Left forelimb (tissue), 1 donor: ENCODE measurements at places on chromosomes 2 and 18.

DNA sequence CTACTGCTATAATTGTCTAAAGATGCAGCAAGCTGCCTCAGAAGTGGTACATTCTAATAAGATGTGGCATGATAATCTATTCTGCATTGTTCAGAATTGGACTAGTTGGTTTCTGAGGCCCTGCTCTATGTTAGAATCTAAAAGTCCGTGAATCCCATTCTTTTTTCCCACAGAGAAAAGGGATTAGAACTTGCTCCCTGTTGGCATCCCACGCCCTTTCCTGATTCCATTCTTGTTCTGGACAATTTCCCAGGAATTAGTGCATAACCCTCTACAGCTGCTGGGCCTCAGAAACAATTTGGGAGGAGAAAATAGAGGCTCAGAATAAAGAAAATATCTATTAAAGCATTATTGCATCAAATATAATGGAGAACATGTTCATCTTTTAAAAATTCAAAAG is 282.7 kb downstream of the NRXN1 start:
- no peak for DNase-seq

- no peak for DNase-seq
Observed at GRCh38 chr2:208150094-208150493, 4.1 kb upstream of the CRYGB start.

DNA sequence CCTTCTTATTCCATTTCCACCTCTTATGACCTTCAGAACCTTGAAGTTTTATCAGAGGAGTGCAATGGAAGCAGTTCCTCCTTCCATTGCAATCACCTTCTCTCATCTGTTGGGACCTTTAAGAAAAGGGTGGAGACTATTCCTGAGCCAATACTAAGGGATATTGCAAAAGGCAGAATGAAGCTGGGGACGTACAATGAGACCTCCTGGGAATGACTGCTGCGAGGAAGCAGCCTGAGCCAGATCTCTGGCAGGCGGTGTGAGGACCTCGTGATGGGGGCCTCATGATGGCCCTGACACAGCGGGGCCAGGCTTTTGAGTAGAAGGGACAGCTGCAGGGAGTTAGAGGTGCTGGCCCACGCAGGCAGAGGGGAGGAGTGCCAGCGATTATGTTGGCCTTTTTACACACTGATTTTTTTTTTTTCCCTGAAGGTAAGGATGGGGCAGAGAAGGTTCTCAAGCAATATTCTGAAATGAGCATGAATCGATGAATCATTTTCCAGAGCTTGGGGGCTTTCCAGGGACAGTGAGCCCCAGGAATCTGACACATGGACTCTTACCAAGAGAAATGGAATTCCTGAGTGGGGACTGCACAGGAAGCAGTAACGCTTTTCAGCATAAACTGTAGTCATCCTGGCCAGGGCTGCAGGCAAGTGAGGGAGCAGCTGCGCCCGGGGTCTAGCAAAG is 40.0 kb upstream of the LAPTM4A start:
- DNase-seq: peak; percentile 86

DNA sequence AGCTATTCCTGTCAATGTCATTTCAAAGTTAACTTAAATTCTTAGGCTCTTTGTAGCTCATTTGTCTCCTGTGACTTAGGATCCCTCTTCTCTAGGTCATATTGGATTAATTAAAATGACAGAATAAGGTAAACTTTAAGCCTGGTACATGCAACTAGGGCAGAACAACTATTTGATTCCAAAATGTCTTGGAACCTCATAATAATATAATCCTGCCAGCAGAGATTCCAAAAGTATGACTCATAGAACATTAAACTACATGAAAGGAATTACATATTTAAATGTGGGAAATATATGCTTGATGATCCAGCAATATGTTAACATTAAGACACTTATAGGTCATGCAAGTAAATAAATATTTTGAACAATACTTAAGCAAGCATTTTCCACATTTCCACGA is 63.3 kb downstream of the COL3A1 start:
- DNase-seq: no peak

GRCh38 chr2:239037559-239037910 is 189.7 kb downstream of the TWIST2 start:
- no peak for DNase-seq

DNA sequence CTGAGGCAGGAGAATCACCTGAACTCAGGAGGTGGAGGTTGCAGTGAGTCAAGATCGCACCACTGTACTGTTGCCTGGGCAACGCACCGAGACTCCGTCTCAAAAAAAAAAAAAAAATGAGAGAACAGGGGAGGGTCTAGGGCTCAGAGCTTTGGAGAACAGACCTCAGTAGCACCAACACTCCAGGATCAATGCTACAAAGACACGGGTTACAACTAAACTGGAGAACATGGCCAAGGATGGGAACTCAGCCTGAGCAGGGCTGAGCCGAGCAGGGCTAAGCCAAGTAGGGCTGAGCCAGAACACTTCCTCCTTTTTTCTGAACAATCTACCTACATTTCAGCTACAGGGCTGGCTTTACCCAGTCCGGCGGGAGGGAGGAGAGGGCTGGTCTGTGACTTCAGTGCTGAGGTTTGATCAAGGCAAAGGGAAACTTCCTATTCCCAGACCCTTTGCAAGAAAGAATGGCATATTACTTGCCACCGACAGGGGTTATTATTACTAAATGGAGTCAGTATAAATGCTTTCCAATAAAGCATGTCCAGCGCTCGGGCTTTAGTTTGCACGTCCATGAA is 2.9 kb upstream of the CASP8 start:
- no peak for DNase-seq

GRCh38 chr2:85705680-85706039 is 11.5 kb downstream of the GNLY start:
- no peak for DNase-seq

- DNase-seq: no peak
Observed at GRCh38 chr2:50443868-50444630, 587.9 kb downstream of the NRXN1 start.

- no peak for DNase-seq
Observed at GRCh38 chr2:30408961-30409387, 38.1 kb upstream of the LCLAT1 start.

DNA sequence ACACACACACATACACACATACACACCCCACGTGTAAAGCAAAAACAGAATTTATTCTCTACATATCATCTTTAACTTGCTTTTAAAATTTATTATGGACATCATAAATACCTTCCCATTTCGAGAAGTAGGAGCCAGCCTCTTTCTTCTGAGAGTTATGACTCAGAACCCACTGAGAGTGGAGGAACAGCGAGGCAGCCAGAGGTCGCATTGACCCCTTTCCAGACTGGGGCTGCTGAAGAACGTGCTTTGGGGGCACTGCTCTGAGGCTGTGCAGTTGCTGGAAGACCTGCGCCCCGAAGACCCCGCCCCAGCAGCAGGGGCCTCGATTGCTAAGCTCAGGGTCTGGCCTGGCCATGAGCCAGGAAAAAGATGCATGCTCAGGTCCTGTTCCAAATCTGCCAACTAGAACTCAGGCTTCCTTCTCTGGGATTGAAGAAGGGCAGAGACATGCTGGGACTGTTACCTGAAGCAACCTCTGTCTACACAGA is 133.8 kb upstream of the TWIST2 start:
- DNase-seq: peak; percentile 65

DNA sequence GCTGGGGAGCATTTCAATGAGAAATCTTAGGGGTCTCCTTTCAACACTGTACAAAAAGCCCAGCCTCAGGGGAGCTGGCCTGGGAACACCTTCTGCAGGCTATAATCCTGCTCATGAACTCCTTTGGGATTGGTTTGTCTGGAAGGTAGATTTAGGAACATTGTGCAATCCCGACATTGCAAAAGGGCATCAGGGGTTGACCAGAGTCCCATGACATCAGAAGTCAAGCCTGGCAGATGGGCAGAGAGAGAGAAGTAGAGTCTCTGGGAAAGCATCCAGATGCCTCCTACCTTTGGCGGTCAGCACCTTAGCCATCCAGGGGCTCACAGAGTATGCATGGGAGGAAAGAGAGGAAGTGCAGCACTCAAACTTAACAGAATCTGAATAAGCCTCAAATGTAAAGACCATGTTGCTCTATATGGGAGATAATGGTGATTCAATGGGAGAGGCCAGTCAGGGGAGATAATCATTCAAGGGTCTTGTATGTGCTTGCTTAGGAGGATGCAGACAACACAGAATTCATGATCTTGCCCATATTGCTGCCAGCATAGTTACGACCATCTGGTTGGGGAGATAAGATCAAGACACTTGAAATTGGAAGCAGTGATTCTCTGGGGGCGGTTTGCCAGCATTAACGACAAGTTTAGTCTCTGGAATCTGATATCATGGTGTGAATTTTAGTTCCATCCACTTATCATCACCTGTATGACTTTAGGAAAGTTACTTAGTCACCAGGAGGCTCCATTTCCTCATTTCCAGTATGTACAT is 58.3 kb upstream of the UPP2 start:
- no peak for DNase-seq

DNA sequence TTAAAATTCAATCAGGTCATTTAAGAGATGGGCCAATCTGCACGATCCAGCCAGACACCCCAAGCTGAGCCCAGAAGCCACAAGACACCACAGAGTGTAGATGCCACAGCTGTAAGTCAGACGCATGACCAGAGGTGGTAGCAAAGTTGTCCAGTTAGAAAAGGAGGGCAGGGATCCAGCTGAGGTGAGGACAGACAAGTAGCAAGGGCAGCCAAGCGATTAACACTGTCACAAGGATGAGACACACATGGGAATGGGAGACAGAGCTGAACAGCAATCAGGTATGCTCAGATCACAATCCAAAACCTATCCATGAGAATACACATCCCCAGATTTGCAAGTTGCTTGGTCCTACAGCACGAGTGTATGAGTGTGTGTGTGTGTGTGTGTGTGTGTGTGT is 143.4 kb upstream of the STK17B start:
- no peak for DNase-seq

DNA sequence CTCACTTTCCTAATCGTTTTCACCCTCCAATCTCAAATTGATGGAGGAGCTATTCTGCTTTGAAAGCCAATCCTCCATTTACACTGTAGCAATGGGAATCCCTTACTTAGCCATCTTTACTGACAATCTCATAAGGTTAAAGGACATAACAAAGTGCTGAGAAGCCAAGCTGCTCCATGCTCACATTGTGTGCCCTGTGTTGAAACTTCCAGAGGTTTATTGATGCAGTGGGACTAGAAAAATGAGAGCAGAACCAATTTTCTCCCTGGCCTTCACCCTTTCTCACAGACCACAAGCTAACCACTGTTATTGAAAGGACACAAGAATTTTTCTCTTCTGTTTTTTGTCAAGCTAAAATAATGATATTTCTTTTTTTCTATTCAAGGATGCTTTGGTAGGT is 63.8 kb downstream of the CSRNP3 start:
- DNase-seq: no peak

GRCh38 chr2:203994735-203995134 is 58.2 kb downstream of the ICOS start:
- no peak for DNase-seq

DNA sequence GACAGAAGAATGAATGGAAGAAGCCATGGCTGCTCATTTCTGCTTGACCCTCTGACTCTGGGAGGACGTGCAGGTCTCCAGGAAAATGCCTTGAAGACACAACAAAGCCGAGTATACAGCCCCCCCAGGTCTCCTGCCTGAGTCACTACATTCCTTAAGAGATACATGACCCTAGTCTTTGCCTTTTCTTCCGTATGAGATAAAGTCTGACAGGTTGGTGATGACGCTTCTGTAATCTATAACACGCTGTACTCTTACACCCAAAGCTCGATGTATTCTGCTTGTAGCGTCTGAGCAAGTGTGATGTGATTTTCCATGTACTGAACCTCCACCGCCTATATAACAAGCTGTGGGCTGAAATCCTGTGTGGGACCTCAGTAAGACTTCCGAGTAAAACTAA is 77.3 kb downstream of the KCTD1 start:
- DNase-seq: no peak

- no peak for DNase-seq
Observed at GRCh38 chr2:84686783-84687476, 170.6 kb downstream of the DNAH6 start.

DNA sequence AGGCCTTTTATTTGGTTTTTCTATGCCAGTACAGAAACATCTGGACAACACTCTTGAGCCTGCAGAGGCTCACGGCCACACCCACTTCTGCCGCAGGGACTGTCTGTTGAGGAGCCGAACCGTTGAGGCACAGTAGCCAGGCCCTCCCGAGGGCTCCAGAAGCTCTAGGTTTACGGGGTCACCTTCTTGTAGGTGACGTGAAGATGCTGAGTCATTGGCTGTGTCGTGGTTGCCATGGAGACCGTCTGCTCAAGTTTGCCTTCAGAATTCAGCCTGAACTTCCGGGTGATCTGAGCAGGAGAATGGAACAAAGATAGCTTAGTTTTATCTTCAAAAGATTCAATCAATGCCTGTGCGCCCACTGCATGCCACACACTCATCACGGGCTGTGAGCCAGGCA is 25.9 kb downstream of the BOK start:
- no peak for DNase-seq

- no peak for DNase-seq
Observed at GRCh38 chr2:46290078-46290477, 7.1 kb upstream of the EPAS1 start.

- DNase-seq: no peak
Observed at GRCh38 chr2:191617575-191617974, 60.4 kb upstream of the NABP1 start.

GRCh38 chr2:88049622-88050021 is 6.0 kb downstream of the KRCC1 start:
- DNase-seq: no peak

DNA sequence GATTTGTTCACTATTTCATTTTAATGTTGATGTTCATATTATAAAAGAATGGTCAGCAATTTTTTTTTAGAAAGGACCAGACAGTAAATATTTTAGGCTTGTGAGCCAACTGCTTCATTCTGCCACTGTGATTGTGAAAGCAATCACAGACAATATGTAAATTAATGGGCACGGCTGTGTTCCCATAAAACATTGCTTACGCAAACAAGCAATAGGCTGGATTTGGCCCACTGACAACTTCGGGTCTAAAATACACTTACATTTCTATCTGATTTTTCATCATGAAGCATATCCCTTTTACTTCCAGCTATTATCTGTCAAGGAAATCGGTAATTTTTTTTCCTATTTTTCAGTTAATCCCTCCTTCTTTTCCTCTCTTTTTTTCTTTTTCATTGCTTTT is 182.2 kb upstream of the CDH2 start:
- DNase-seq: no peak

DNA sequence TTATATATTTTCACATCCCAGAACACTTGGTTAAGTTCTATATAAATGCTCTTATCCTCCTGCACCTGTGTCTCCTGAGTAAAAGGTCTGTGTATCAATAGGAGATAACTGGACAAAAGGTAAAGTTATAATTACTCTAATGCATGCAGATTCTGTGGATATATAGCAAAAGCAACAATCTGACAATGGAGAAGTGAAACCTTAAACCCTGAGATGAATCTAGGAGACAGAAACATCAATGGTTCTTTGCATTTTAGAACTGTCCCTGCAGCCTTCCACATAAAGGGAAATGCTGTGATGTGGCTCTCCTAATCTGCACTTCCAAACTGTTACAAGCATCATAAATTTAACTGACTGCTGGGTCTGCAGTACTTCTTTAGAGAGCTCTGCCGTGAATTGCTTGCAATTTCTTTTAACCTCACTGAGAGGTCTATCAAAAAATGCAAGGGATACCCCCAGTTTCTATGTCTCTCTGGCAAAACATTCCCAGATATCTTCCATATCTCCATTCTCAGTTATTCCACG is 42.8 kb upstream of the FSIP2 start:
- DNase-seq: no peak

GRCh38 chr18:76801567-76802505 is 20.5 kb upstream of the ZNF236 start:
- DNase-seq: no peak

GRCh38 chr2:24873619-24874018 is 46.4 kb downstream of the ADCY3 start:
- DNase-seq: peak; percentile 15

GRCh38 chr2:192122141-192122540 is 72.6 kb downstream of the TMEFF2 start:
- DNase-seq: no peak

GRCh38 chr2:10305715-10306114 is 3.0 kb downstream of the HPCAL1 start:
- DNase-seq: no peak
